HS-27A (cell line): ENCODE measurements at places on chromosomes 13 and 19.

DNA sequence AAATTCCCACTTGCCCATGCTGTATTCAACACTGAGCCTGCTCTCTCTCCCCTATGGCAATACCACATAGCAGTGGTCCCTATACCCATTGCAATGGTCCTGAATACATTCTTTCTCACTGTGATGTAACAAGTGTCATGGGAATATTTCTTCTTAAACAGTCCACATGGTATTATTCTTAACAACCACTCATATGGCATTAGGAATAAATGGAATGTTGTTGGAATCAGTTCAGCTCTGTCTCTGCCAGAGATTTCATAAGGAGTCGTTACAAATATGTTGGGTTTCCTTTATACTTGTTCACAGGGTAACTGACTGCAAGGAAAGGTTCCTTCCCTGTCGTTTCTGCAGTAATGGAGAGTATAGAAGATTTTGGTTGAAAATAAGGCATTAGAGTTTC, 128.3 kb upstream of the SPATA13 start:
- DNase-seq = no peak

- DNase-seq = no peak
Observed at GRCh38 chr13:61109741-61110140, 305.9 kb downstream of the PCDH20 start.

- DNase-seq = no peak
Observed at GRCh38 chr19:19588546-19588945, 29.9 kb downstream of the PBX4 start.

- no peak for DNase-seq
Observed at GRCh38 chr13:57612568-57612967, 19.0 kb upstream of the PCDH17 start.

- DNase-seq = no peak
Observed at GRCh38 chr19:50488389-50489194, 11.9 kb upstream of the GARIN5A start.

GRCh38 chr19:55508120-55508519, 19.9 kb downstream of the SSC5D start:
- no peak for DNase-seq

DNA sequence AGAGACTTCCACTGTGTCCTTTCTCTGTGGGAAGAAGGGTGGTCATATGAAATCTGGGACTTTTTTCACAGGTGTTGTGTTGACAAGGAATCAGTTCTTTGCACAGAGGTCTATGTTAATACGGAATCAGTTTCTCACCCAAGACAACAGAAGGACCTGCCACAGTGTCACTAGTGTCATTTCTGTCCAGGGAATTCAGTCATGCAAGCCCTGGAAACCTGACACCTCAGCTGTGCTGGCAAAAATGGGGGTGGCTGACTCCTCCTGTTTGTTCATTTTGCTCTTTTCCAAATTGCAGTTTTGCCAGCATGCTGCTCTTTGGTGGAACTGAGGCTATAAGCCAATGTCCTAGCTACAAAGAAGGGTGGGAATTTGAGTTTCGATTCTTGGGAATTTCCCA, 49.8 kb upstream of the ESD start:
- DNase-seq = no peak

GRCh38 chr13:97885641-97886040, 67.8 kb upstream of the IPO5 start:
- DNase-seq = no peak

GRCh38 chr19:45352471-45352870, 11.9 kb downstream of the KLC3 start:
- no peak for DNase-seq

- no peak for DNase-seq
Observed at GRCh38 chr13:34857558-34858325, 84.3 kb upstream of the NBEA start.

- DNase-seq = no peak
Observed at GRCh38 chr13:27960362-27961226, 8.5 kb downstream of the CDX2 start.

DNA sequence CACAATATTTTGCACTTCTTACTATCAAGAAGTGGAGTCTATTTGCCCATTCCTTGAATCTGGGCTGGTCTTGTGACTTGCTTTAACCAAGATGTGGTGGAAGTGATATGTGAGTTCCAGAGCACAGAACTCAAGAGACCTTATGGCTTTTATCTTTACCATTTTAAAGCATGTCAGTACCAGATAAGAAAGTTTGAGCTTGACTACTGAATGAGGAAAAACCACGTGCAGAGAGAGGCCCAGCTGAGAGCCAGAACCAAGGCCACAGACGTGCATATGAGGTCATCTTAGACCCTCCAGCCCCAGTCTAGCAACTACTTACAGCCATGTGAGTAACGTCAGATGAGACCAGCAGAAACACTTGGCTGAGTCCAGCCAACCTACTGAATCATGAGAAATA, 6.3 kb upstream of the CDK8 start:
- no peak for DNase-seq

- no peak for DNase-seq
Observed at GRCh38 chr13:48221686-48222187, 11.3 kb upstream of the ITM2B start.

- no peak for DNase-seq
Observed at GRCh38 chr13:110433014-110433413, 125.9 kb downstream of the COL4A2 start.

GRCh38 chr13:91017669-91018053, 329.8 kb upstream of the MIR17HG start:
- DNase-seq = no peak
